ENCODE measurements at places on chromosomes 7 and 10.
A peak's percentile ranks its signal among the peaks of the same experiment; 100 is the strongest.

DNA sequence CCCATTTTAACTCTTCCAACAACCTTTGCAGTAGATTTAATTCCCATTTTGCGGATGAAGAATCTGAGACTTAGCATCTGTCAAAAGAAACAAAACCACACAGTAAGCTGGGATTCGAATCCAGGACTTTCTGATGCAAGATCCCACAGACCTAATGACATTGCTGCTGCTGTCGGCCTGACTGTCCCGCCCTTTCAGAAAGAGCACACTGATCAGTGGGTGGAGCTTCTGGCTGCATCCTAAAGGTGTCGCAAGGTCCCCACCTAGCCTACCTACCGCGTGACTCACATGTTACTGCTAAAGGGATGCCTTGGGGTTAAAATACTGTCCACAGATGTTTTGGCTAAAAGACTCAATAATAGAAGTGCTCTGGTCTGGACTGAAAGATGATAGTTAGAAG lies 134.7 kb downstream of the EMX2 start:
- no peak for DNase-seq

DNA sequence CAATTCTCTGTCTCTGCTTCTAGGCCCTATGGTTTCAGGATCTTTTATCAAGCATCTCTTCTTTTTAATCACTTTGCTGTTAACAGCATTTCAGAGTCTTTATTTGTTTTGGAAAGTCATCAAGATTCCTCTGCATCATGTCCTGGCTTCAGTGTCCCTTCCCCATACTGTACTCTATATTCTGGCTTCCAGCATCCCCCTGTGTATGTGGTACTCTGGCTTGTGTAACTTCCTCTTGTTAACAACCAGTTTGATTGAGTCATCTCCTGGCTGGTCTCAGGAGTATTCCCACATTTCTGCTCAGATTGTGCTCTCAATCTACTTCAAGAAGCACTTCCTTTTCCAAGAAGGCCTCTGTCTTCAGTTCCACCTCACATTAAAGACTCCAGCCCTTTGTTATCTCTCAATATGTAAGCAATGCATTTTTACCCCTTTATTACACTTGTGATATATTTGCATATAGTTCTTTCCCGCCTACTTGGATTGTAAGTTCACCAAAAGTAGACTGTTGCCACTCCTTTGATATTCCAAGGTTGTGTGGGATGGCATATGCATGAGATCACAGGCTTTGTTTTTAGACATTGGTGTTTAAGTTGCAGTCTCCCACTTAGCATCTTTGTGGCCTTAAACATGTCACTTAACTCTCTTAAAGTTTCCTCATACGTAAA lies 15.1 kb upstream of the ATE1 start:
- DNase-seq, result no peak

GRCh38 chr10:62054830-62055229 lies 153.3 kb downstream of the ARID5B start:
- no peak for DNase-seq

DNA sequence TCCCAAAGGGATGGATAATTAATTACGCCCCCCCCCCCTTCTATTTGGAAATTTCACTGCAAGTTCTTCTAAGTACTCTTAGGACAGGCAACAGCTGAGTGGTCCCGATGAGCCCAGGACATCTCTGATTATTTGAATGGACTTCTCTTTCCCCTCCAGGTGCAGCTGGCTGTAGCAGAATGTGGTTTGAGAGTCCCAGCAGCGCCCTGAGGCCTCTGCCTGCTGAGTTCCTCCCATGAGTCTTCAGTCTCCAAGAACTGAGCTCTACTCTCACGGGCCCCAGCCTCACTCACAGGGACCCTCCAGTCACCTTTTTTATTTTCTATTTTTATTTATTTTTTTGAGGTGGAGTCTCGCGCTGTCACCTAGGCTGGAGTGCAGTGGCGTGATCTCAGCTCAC lies 63.6 kb upstream of the SFMBT2 start:
- no peak for DNase-seq

DNA sequence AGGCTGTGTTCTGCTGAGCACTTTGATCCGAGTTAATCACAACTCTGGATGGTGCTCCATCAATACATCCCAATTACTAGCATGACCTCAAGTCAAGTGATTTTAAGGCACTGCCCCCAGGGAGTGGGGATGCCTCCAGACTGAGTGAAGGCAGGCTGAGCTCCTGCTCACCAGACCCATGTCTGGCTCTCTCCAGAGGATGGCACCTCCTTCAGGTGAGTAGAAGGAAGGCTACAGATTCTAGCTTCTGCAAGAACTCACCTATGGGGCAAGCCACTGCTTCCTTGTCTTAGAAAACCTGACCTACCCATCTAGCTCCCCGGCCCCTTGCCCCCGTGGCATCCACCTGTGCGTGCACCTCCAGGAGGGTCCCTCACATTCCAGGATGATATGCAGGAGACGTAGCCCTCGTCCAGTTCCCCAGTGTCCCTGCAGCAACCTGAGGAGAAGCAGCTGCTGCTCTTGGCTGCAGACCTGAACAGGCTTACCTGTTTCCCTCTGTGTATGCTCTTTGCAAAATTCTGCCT lies 390.3 kb downstream of the GRID1 start:
- DNase-seq, result no peak

GRCh38 chr7:90155206-90155605 lies 937 bp downstream of the STEAP1 start:
- no peak for DNase-seq

DNA sequence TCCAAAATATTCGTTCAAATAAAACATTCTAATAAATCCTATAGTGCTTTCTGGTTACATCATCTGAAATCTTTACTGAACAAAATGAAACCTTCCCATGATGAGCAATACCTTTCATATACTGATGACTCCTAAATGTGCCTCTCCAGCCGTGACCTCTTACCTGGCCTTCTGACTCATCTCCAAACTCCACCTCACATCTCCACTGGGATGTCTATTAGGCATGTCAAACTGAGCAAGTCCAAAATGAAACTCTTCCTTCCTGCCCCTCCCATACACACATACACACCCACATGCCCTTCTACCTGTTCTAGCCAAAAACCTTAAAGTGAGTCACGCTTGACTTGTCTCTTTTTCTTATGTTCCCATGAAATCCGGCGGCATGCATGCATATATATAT lies 22.9 kb downstream of the GSAP start:
- no peak for DNase-seq

DNA sequence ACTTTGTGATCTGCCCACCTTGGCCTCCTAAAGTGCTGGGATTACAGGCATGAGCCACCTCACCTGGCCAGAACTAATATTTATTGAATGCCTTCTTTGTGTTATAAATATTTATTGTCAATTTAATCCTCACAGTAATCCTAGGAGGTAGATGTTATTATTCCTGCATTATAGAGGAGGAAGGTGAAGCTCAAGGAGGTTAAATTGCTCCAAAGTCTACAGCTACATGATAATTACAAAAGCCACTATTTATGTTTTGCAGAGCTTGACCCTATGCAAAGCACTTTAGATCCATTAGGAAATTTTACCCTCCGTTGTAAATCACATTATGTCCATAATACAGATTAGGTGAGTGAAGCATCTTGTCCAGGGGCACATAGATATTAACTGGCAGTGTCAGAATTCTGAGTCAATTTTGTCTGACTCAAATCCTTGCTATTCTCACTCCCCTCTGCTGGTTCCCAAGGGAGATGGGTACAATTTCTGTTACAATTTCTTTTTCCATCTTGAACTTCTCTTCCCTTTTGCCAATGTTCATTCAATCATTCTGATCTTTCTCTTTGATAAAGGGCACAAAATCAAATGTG lies 25.7 kb upstream of the CDK14 start:
- DNase-seq, result no peak

DNA sequence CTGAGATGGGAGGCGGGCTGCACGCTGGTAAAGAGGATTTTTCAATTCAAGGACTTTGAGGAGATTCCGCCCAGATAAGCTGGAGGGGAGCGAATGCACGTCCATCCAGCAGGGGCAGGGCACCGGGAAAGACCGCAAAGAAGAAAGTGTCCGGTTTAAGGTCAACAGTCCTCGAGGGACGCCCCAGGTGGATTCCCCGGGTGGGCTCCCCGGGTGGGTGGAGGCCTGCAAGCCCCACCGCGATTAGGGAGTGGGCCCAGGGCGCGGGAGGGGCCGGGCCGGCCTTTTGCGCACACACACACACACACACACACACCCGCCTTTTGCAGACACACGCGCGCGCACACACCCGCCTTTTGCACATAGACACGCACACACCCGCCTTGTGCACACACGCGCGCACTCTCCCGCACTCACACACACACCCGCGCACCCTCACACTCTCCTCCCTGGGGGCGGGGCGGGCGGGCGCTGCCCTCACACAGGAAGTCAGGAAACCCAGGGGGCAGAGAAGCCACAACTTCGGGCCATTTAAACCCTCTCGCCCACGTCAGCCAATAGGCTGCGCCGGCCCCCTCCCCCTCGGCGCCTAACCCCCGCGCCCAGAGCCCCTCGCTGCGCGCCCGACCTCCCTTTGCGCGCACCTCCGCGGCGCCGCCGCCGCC lies 615 bp downstream of the ARHGAP12 start:
- peak; percentile 39 for DNase-seq

GRCh38 chr10:427761-428519 lies 261.5 kb downstream of the DIP2C start:
- DNase-seq, result no peak

DNA sequence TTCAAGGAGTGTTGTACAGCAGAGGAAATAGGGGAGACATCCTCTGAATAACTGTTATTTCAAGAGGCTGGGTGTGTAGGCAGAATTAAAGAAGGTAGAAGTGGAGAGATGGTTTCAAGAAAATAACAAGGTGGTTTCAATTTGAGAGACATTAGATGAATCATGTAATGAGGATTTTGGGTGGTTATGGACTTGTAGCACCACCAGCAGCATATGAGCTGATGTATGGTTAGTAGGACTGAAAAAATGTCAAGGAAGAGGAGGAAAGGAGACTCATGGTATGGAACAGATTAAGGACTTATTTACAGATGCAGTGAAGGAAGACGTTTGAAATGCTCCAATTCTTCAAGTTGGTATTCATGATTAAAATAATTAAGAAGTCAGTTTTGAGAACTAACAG lies 166.2 kb downstream of the EXOC4 start:
- no peak for DNase-seq

DNA sequence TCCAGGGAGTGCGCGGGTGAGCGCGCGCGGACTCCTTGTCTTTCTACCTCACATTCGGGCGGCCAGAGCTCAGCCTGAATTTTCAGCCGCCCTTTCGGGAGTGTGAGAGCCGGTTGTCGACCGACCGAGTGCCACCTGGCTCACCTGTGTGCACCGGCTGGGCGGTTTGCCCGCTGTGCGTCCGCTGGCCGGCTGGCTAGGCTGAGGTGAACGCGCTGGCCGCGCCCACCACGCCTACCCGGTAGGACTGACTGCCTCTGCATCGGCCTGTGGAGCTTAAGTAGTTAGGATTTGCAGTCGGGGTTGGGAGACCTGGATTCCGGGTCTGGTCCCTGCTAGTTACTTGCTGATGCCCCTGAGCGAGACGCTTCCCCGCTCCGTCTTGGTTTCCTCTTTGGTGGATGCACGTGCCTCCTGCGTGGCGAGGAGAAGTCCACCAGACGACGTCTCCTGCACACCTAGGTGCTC lies 553 bp downstream of the TSPAN15 start:
- no peak for DNase-seq

DNA sequence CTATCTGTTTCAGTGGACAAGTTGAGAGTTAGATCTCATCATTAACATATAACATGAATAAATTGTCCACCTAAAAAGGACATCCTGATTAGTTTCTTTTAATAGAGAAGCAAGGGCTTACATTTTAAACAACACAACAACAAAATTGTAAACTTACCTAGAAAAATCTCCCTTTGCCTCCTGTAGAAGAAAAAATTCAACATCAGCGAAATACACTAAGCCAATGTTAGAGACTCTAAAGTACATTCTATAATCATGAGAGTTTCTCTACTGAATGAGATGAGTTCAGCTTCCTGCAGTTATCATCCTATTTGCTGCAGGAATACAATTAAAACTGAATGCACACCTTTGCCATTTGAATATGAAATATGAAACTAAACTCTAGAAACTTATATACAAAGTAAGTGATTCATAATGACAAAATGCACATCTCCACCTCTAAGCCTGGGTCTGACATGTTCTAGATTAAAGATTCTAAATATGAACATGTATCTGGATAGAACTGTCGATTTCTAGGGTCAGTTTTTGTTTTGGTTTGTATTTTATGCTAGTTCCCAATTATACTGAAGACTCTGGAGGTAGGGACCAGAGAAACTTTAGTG lies 174.8 kb downstream of the PRPF18 start:
- no peak for DNase-seq

- DNase-seq, result peak; percentile 22
Measured at GRCh38 chr7:471866-472639, 47.6 kb downstream of the PDGFA start.

- DNase-seq, result no peak
Measured at GRCh38 chr10:48638739-48639527, 34.1 kb upstream of the ARHGAP22 start.

DNA sequence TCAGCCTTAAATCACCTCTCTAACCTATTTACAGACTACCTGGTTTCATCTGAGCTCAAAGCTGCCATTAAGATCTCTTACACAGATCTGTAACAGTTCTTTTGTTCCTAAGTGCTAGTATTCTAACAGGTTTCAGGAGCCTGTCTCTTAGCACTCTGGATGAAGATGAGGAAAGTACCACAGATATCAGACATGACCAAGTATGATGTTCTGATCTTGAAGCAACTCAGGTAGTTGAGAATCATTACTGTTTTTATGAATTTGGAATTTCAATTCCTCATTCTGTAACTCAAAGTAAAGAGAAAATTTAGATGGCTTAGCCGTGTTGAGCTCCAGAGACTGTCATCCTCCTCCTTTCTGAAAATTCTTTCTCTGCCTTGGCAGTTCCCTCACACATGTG lies 30.8 kb downstream of the CCDC186 start:
- DNase-seq, result no peak

- no peak for DNase-seq
Measured at GRCh38 chr7:41861642-41862041, 158.8 kb upstream of the INHBA start.

DNA sequence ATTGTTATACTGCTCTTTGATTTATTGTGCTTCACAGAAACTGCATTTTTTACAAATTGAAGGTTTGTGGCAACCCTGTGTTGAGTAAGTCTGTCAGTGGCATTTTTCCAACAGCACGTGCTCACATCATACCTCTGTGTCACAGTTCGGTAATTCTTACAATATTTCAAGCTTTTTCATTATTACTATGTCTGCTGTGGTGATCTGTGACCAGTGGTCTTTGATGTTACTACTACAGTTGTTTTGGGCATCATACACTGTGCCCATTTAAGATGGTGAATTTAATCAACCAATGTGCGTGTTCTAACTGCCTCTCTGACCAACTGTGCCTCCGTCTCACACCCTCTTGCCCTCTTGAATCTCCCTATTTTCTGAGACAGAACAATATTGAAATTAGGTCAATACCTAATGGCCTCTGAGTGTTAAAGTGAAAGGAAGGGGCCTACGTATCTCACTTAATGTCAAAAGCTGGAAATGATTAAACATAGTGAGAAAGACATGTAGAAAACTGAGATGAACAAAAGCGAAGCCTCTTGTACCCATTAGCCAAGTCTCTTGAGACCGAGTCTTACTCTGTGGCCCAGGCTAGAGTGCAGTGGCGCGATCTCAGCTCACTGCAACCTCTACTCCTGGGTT lies 20.2 kb upstream of the ASL start:
- no peak for DNase-seq
